ENCODE measurements at places on chromosomes 12 and 14. TPM values are rescaled to one million over a fixed set of nuclear protein-coding genes. Genes with fewer than 3 reads are reported as not detected.

The CLEC14A gene
- 0.31 TPM for total RNA-seq

The DLGAP5 gene
- total RNA-seq = 51.7 TPM

The GARIN6 gene
- total RNA-seq = not detected

The CDCA4 gene
- total RNA-seq = 24.9 TPM

The TEAD4 gene
- 47.7 TPM for total RNA-seq

The ESR2 gene
- total RNA-seq = 0.20 TPM

The LRTM2 gene
- total RNA-seq = not detected

The PNP gene
- total RNA-seq = 26.9 TPM

The BCL2L2 gene
- 20.3 TPM for total RNA-seq

- H3K4me3 ChIP-seq = no peak overlapping the region
- H3K27me3 ChIP-seq = no peaks in the 10 kb centered on the region
- no peak for DNase-seq
- H3K36me3 ChIP-seq = no peaks in the 10 kb centered on the region
- no peaks in the 10 kb centered on the region for H3K4me1 ChIP-seq
These were observed 170.3 kb downstream of the CAPZA3 start for GRCh38 chr12:18908191-18908590.

- peak; percentile 11 for DNase-seq
- H3K27me3 ChIP-seq = peaks cover 15% of the 10 kb centered on the region
- no peaks in the 10 kb centered on the region for H3K36me3 ChIP-seq
- no peaks in the 10 kb centered on the region for H3K4me1 ChIP-seq
- no peak overlapping the region for H3K4me3 ChIP-seq
- no peak overlapping the region for H3K27ac ChIP-seq
These were observed 51.0 kb downstream of the KANSL2 start for GRCh38 chr12:48631071-48631470.

GRCh38 chr14:40053416-40053815 is 621.2 kb upstream of the FBXO33 start:
- H3K27ac ChIP-seq = no peak overlapping the region
- H3K27me3 ChIP-seq = no peaks in the 10 kb centered on the region

- H3K4me3 ChIP-seq = no peak overlapping the region
- DNase-seq = peak; percentile 98
- H3K4me1 ChIP-seq = peaks cover 88% of the 10 kb centered on the region
These were observed 7.1 kb downstream of the RHOF start for GRCh38 chr12:121786440-121786825.

GRCh38 chr14:68897559-68898155 is 81.4 kb downstream of the ACTN1 start:
- peaks cover 60% of the 10 kb centered on the region for H3K36me3 ChIP-seq
- DNase-seq = no peak
- H3K4me1 ChIP-seq = no peaks in the 10 kb centered on the region

DNA sequence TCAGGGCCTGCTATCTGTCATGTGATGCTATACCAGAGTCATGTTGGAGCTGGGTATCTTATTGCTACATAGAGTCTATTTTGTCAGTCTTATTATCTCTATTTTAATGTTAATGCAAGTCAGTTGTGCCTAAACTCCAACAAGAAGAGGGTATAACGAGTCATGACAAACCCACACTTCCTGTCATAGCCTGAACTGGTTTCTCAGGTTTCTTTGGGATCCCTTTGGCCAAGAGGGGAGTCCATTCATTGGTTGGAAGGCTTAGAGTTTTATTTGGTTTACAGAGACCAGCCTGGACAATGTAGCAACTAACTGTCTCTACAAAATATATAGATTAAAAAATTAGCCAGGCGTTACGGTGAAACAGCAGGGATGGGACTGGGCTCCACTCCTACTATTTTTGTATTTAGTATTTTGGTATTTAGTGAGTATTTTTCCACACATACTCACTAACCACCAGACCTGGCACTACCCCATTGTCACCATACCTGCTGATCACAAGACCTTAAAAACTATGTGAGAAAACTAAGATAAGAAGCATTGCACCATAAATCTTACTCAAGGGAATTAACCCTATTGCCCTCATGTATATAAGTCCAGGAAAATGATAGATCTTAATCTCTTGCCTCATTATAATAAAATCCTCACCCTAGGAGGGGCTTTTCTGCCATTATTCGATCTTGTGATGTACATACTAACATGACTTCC is 387.5 kb downstream of the IPO8 start:
- H3K27me3 ChIP-seq = no peaks in the 10 kb centered on the region
- H3K27ac ChIP-seq = no peak overlapping the region
- no peaks in the 10 kb centered on the region for H3K4me1 ChIP-seq
- no peak for DNase-seq

- no peak overlapping the region for H3K4me3 ChIP-seq
- no peak overlapping the region for H3K27ac ChIP-seq
- H3K36me3 ChIP-seq = no peaks in the 10 kb centered on the region
- DNase-seq = no peak
- no peaks in the 10 kb centered on the region for H3K27me3 ChIP-seq
These were observed 101.0 kb downstream of the FOXG1 start for GRCh38 chr14:28867571-28867970.

DNA sequence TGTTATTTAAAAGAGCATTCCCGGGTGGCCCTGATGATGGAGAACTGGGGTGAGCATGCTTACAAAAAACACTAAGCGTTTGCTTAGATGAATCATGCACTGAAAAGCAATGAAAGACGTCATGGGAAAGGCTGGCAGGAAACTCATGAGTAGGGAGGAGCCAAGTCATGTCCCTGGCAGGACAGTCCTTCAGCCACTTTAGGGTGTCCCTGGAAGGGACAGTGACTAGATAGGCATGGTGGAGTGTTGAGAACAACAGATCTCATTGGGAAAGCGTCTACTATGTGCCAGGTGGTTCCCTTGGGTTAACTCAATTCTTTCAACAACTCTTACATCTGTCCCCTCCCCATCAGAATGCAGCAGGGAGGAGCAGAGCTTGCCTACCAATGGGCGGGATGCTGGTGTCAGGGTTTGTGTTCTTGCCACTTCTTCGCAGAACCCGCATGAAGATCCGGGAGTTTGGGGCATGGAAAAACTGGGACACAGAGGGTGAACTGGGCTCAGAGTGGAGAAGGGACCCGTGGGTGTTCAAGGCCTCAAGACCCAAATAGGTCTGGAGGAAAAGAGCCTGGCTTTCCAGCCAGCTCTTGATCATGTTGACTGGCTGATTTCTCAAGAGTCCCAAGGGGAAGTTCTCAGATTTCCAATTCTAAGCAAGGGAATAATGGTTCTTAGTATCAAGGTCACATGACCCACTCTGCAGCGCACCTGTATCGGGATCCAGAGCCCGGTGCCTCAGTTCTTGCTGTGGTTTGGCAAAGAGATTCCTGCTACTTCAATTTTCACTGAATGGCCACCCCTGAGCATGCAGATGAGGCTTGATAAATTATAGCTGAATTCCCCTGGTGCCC is 653.9 kb upstream of the TBX3 start:
- no peaks in the 10 kb centered on the region for H3K36me3 ChIP-seq
- DNase-seq = peak; percentile 36
- H3K27ac ChIP-seq = no peak overlapping the region
- H3K4me3 ChIP-seq = no peak overlapping the region
- peaks cover 6% of the 10 kb centered on the region for H3K4me1 ChIP-seq

Measured in PC-9 (cell line).